ENCODE measurements at places on chromosomes 16 and 17. TPM values are rescaled to one million over a fixed set of nuclear protein-coding genes. Genes with fewer than 3 reads are reported as not detected.

- DNase-seq, result no peak
Observed at GRCh38 chr17:61678339-61678738, 87.3 kb upstream of the NACA2 start.

The PLLP gene
- polyA plus RNA-seq, result 14.4 TPM

DNA sequence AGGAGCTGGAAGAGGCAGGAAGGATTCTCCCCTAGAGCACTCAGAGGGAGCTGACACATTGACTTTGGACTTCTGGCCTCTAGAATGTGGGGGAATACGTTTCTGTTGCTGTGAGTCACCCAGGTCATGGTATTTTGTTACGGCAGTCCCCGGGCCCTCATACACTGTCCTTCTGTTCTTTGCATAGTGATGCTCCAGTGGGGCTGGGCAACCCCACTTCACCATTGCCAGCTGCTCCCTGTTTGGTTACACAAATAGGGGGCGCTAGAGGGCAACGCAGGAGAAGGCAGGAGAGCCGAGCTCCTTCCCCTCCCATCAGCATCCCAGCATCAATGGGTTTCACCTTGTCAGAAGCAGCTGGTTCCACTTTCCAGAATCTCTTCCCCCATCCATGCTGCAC, 257.7 kb upstream of the FOXF1 start:
- peak; percentile 45 for DNase-seq

The TEDC2 gene
- polyA plus RNA-seq, result 8.8 TPM

DNA sequence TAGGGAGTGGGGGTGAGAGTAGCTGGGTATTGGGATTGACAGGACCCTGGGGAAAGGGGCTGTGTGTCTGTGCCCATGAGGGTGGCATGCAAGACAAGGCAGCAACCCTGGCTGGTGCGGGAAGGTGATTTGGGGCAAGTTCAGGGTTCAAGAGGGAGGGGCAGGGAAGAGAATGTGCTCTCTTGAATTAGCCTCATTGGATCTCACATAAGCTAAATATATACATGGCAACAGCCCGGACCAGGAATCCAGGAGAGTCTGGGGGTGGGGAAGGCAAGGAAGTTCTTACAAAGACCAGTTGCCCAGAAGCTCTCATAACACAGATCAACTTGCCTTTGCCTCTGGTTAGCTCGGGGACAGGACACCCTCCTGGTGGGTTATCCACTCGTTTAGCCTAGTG, 73.3 kb downstream of the IRX3 start:
- no peak for DNase-seq

GRCh38 chr16:50151756-50152155, 1.4 kb upstream of the TENT4B start:
- DNase-seq, result no peak

All from endothelial cell of umbilical vein (primary cell).